ENCODE measurements at places on chromosomes 6 and 20. TPM values are rescaled to one million over a fixed set of nuclear protein-coding genes. Genes with fewer than 3 reads are reported as not detected.
A peak's percentile ranks its signal among the peaks of the same experiment; 100 is the strongest.

EFCAB8 gene
- total RNA-seq = not detected

GRCh38 chr6:125354649-125355048 lies 52.9 kb upstream of the HDDC2 start:
- DNase-seq = no peak

DNA sequence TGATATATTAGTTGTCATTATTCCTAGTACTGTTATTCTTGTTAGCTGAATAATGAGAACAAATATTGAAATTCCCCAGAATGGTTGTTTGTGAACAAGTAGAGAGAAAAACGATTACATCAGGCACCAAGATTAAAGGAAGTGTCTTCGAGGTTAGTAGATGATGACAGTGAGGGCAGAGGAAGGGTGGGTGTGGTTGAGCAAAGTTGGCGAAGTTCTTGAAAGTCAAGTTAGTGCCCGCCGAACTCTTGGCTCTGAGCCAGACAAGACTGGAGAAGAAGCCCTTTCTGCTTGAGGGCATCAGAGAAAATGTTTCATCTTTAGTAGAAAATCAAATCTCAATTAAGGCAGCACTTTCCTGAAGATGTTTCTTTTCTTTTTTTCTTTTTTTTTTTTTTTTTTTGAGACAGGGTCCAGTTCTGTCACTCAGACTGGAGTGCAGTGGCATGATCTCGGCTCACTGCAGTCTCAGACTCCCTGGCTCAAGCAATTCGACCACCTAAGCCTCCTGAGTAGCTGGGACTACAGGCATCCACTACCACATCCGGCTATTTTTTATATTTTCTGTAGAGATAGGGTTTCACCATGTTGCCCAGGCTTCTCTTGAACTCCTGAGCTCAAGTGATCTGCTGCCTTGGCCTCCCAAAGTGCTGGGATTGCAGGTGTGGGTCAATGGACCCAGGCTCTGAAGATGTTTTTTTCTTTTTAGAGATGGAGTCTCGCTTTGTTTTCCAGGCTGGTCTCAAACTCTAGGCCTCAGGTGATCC lies 77.1 kb downstream of the SGK1 start:
- no peak for DNase-seq

GRCh38 chr6:29589423-29590048 lies 4.6 kb downstream of the OR2H2 start:
- peak; percentile 38 for DNase-seq

DNA sequence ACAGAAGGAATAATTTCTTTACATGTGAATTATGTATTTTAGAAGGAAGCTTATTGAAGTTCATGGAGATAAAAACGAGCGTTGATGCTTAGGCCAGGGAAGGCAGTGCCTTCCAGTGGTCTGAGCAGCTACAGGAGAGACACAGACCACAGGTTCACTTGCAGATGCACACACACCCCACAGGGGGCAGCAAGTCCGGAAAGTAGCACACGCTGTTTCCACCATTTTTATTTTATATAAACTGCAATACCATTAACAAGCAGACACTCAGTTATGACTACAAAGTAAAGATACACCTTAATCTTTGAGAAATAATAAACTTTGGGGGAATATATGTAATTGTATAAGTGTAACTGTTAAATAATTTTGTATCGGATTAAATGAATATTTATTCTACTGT lies 13.5 kb upstream of the DACT2 start:
- no peak for DNase-seq

Measured in A172 (cell line).